Upper lobe of left lung (tissue), 6 donors: ENCODE measurements at places on chromosomes 4 and X. TPM values are rescaled to one million over a fixed set of nuclear protein-coding genes. Genes with fewer than 3 reads are reported as not detected.

DNA sequence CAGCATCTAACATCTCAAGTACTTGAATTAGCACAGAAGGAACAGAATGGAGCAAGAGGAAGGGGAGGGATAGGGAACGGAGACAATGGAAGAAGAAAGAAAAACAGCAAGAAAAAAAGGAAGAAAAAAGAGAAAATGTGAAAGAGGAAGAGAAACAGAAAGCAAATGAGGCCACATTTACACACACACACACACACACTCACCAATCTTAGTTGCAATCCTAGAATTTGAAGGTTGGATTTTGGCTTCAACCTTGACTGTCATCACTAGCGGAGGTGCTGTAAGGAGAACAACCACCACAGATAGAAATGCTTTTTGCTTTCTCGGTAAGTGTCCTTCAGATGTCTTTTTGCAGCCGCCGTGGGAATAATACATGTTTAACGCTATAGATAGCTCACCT lies 327.1 kb upstream of the NWD2 start:
- H3K27ac ChIP-seq, result no peak overlapping the region
- H3K27me3 ChIP-seq, result no peaks in the 10 kb centered on the region
- H3K4me3 ChIP-seq, result no peak overlapping the region
- no peaks in the 10 kb centered on the region for H3K36me3 ChIP-seq
- H3K4me1 ChIP-seq, result no peaks in the 10 kb centered on the region

DNA sequence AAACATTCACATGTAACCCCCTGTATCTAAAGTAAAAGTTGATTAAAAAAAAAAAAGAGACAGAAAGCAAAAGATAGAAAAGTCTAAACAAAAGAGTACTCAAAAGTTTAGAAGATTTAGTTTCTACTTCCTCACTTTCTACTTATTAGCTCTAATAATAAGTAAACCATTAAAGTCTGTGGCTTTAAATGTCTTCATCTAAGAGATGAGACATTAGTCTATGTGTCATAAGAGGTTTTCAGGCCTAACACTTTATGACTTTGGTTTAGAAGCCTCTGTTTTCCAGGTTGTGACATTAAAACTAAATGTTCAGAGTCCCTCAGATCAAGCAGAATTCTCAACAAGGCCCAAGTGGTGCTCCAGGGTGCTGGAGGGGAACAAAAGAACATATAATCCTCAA lies 42.2 kb upstream of the GUCY1A1 start:
- no peaks in the 10 kb centered on the region for H3K27me3 ChIP-seq
- no peaks in the 10 kb centered on the region for H3K36me3 ChIP-seq
- DNase-seq, result no peak
- H3K4me1 ChIP-seq, result no peaks in the 10 kb centered on the region

Gene MAGEA8
- total RNA-seq, result not detected

- DNase-seq, result no peak
- no peaks in the 10 kb centered on the region for H3K27me3 ChIP-seq
- H3K36me3 ChIP-seq, result no peaks in the 10 kb centered on the region
- no peaks in the 10 kb centered on the region for H3K4me1 ChIP-seq
- H3K27ac ChIP-seq, result no peak overlapping the region
- no peak overlapping the region for H3K4me3 ChIP-seq
Observed at GRCh38 chr4:53935780-53936179, 128.6 kb downstream of the CHIC2 start.

- no peak overlapping the region for H3K27ac ChIP-seq
- no peak for DNase-seq
- H3K4me1 ChIP-seq, result no peaks in the 10 kb centered on the region
- no peak overlapping the region for H3K4me3 ChIP-seq
Observed at GRCh38 chr4:108446556-108446955, 173.8 kb upstream of the RPL34 start.

DNA sequence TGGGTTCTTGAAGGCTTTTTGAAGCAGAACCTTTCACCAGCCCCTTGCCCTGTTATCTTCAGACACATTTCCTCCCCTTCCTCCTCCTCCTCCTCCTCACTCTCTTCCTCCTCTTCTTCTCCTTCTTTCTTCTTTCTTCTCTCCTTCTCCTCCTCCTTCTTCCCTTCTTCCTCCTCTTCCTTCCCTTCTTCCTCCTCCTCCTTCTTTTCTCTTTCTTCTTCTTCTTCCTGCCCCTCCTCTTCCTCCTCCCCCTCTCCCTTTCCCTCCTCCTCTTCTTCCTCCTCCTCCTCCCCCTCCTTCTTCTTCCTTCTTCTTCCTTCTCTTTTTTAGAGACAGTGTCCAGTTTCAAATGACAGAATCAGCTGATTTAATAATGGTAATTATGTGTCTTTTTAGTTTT lies 226.0 kb downstream of the DKK2 start:
- no peaks in the 10 kb centered on the region for H3K4me1 ChIP-seq
- DNase-seq, result no peak
- H3K27me3 ChIP-seq, result no peaks in the 10 kb centered on the region
- H3K27ac ChIP-seq, result no peak overlapping the region
- no peaks in the 10 kb centered on the region for H3K36me3 ChIP-seq

DNA sequence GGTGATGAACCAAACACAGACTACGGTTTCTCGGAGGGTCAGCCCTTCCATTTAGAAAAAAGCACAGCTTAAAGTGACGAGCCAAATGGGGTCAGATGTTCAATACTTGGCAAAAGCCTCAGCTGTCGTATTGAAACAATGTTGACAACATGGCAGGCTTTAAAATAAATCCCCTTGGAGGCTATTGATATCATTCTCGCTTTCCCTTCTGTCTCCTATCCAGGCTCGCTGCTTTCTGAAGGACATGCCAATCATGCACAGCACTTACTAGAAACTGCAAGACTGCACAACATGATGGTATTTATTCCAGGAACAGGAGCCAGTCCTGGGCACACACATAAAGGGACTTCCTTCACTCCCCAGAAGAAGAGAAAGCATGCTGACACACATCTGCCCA lies 137.9 kb downstream of the SLC7A11 start:
- no peaks in the 10 kb centered on the region for H3K27me3 ChIP-seq
- no peak overlapping the region for H3K4me3 ChIP-seq
- no peak for DNase-seq
- no peaks in the 10 kb centered on the region for H3K4me1 ChIP-seq
- no peaks in the 10 kb centered on the region for H3K36me3 ChIP-seq

DNA sequence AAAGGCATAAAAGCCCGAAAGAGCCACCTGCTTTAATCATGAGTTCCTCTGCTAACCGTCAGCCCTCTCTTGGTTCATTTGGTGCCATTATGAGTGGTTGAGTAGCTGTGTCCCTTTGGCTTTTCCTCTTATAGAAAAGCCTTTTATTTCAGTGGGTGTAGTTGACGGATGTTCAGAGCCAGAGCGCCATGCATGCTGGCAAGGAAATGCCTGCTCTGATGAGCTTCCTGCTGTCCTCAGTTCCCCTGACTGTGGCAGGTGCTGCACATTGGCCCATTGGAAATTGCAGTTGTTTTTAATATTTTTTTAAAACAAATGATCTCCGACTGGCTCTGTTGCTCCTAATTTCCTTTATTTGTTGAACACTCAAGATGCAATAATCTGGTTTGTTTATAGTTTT lies 77.3 kb upstream of the LIMCH1 start:
- H3K27me3 ChIP-seq, result no peaks in the 10 kb centered on the region
- peaks cover 14% of the 10 kb centered on the region for H3K4me1 ChIP-seq
- H3K4me3 ChIP-seq, result no peak overlapping the region

GRCh38 chrX:134773041-134773440 lies 114.8 kb upstream of the PLAC1 start:
- no peak overlapping the region for H3K4me3 ChIP-seq
- no peaks in the 10 kb centered on the region for H3K4me1 ChIP-seq
- DNase-seq, result no peak
- H3K27me3 ChIP-seq, result no peaks in the 10 kb centered on the region
- no peak overlapping the region for H3K27ac ChIP-seq
